ENCODE measurements at places on chromosomes 2 and 18. TPM values are rescaled to one million over a fixed set of nuclear protein-coding genes. Genes with fewer than 3 reads are reported as not detected.

The TMEM163 gene
- polyA plus RNA-seq: not detected

The REG1B gene
- polyA plus RNA-seq: not detected

DNA sequence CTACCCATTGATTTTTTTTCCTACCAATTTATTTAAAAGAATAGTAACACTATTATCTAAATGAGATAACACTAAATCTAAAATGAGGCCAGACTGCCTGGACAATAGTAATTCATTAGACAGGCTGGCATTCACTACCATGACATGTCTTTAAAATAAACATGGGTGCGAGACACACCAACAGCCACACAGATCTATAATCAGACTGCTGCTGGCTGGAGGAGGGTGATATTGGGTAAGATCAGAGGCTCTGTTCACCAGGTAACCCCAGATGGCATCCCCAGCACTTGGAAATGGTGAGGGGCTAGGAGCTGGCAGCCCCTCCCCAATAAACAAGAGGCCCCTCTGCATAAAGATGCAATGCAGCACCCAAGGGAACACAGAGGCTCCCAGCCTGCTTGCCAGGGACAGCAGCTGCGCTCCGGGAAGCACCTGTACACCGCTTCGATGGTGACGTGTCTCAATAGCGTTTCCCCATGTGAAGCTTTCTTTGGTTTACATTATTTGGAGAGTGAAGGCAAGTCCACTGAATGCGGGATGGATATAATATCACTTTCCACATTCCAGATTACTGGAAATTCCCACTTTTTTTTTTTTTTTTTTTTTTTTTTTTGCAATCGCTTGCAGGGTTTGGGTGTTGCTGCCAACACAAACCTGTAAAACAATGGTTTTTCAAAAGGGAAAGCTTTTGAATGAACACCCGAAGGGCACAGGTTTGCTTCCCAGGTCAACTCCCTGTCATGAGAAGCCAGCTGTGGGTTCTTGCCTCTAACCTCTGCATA is 159.0 kb downstream of the ZNF516 start:
- no peak overlapping the region for H3K27ac ChIP-seq
- no peaks in the 10 kb centered on the region for H3K4me1 ChIP-seq
- no peaks in the 10 kb centered on the region for H3K27me3 ChIP-seq
- H3K4me3 ChIP-seq: no peak overlapping the region
- no peaks in the 10 kb centered on the region for H3K36me3 ChIP-seq
- DNase-seq: no peak

GRCh38 chr2:75801234-75801982 is 90.7 kb upstream of the GCFC2 start:
- no peak for DNase-seq
- no peak overlapping the region for H3K27ac ChIP-seq
- no peak overlapping the region for H3K4me3 ChIP-seq
- H3K27me3 ChIP-seq: peaks cover 4% of the 10 kb centered on the region
- H3K36me3 ChIP-seq: no peaks in the 10 kb centered on the region

DNA sequence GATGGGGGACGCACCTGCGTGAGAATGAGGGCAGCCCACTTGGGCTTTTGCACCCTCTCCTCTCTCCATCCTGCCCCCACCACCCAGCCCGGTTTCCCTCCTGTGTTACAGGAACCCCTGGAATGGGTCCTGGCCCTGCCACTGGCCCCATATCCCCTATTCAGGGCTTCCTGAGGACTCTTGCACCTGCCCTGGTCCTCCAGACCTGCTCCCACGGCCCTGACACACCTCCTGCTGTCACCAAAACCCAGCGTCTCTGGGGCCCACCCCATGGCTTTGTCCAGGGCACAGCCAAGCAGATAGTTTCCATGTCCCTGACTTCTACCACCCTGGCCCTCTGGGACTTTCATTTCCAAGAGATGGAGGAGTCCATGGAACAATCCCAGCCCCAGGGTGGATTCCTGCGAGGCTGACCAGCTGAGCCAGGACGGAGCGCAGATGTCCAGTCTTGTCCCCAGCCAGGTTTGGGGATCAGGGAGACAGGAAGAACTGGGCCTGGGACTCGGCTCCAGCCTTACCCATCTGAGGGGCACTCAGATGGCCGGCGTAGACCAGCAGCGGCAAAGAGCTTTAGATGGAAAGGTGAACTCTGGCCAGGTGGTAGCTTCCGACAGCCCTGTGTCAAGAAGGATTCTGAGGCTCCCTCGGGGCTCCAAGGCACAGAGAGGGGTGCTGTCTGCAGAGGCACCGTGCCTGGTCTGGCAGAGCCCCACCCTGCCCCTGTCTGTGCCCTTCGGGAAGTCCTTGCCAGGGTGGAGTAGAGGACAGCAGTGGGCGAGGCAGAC is 12.0 kb downstream of the GPR35 start:
- DNase-seq: no peak
- no peak overlapping the region for H3K4me3 ChIP-seq

- DNase-seq: no peak
- H3K4me3 ChIP-seq: no peak overlapping the region
- H3K27ac ChIP-seq: no peak overlapping the region
- no peaks in the 10 kb centered on the region for H3K27me3 ChIP-seq
Observed at GRCh38 chr18:1544016-1544415, 639.3 kb downstream of the ADCYAP1 start.

DNA sequence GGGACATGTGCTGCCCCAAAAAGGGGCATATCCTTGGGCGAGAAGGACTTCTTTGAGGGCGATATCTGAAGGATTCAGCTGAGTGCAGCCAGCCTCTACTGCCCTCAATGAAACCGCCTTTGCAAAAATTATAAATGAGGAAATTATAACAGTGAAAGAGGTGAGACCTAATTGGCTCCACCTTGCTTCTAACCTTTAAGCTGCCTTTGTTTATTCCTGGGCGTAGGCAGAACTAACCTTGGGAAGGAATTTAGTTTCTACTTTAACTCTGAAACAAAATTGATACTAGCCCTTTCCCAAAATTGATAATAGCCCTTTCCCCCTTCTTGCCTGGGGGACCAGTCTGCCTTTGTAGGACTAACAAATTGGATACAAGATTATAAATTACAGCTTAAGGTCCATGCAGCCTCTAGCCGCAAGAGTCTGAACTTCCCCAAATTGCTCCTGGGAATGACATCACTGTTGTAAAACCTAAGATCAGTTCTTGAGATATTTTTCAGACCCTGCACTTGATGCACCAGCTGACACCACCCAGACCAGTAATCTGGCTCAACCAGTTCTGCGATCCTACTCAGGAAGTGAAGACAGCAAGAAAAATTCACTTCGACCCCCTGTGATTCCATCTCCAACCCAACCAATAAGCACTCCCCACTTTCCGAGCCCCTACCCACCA is 36.0 kb upstream of the ASAP2 start:
- no peaks in the 10 kb centered on the region for H3K36me3 ChIP-seq
- peaks cover 21% of the 10 kb centered on the region for H3K4me1 ChIP-seq
- H3K27me3 ChIP-seq: peaks cover 5% of the 10 kb centered on the region
- DNase-seq: no peak
- peak overlapping the region; percentile 29 for H3K27ac ChIP-seq

Measured in K562 (cell line).